ENCODE measurements at places on chromosomes 5 and 9.

- no peak for DNase-seq
Observed at GRCh38 chr9:2810420-2811075, 33.3 kb downstream of the PUM3 start.

DNA sequence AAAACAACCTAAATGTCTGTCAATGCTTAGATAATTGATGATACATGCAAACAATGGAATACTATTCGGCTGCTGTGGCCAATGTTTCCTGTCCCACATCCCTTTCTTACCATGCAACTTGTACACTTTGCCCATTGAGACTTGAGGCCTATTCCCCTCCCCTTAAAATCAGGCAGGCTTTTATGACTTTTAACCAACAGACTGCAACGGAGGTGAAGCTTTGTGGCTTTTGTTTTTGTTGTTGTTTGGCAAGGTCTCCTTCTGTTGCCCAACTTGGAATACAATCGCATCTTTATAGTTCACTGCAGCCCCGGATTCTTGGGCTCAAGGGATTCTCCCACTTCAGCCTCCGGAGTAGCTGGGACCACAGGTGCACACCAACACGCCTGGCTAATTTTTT, 5.8 kb upstream of the SLC26A2 start:
- DNase-seq: no peak

DNA sequence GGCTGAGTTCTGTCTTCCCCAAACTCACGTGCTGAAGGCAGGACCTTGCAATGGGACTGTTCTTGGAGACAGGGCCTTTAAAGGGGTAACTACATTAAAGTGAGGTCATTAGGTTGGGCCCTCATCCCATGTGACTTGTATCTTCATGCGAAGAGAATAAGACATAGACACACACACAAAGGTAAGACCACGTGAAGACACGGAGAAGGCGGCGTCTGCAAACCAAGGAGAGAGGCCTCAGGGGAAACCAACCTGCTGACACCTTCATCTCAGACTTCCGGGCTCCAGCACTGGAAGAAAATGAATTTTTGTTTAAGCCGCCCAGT, 50.7 kb upstream of the KCNMB1 start:
- DNase-seq: no peak

GRCh38 chr9:114016101-114016500, 62.0 kb downstream of the AMBP start:
- no peak for DNase-seq

All from fibroblast of skin of right biceps (primary cell).